ENCODE measurements at places on chromosomes 1 and 21. TPM values are rescaled to one million over a fixed set of nuclear protein-coding genes. Genes with fewer than 3 reads are reported as not detected.

- no peak for DNase-seq
These were observed 7.2 kb downstream of the TUFT1 start for GRCh38 chr1:151547119-151547899.

DNA sequence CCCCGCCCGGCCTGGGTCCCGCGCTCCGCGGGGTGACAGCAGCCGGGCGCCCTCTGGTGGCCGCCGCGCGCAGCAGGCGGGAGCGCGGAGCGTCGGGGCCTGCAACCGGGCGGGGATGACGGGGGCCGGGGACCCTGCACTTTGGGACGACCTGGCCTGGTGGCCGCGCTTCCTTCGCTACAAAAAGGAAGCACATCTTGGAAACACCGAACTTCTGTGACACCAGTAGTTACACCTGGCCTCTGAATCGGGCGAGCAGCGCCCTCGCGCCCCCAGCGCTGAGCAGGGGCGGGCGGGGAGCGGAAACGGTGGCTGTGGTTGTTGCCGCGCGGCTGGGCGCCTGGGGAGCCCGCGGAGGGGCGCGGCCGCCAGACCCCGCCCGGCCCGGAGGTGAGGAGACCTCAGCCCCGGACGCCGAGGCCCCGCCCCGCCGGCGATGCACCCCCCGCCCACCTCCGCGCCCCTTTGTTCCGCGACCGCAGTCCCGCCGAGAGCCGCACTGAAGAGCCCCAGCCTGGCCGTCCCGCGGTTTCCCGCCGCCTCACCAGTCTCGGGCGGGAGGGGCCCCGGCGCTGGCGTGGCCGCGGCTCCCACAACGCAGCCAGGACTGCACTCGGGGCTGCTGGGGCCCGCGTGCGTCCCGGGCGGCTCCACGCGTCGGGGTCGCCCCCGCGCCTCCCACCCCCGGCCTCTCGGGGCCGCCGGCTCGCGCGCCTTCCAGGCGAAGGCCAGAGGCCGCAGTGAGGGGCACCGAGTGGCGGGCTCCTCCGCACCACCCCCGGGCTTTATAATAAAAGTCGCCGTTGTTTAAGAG, 59.3 kb downstream of the H3-3A start:
- DNase-seq, result peak; percentile 79

DNA sequence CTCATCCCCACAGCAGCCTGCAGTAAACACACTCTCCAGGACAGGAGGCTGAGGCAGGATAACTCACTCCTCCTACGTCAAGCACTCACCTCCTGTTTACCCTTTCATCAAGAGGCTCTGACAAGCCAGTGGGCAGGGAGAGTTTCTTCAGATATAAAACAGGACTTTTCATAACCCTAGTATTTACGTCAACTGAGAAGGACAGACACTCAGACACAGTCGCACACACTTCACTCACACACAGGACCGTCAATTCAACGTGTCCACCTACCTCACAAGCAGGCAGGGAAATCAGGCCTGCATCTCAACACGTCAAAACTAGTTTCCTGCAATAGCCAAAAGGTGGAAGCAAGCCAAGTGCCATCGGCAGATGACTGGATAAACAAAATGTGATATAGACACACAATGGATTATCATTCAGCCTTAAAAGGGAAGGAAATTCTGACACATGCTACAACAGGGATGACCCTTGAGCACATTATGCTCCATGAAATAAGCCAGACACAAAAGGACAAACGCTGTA, 48.6 kb downstream of the ITPKB start:
- DNase-seq, result peak; percentile 48

GRCh38 chr1:40929155-40929554, 50.3 kb upstream of the CTPS1 start:
- DNase-seq, result no peak

DNA sequence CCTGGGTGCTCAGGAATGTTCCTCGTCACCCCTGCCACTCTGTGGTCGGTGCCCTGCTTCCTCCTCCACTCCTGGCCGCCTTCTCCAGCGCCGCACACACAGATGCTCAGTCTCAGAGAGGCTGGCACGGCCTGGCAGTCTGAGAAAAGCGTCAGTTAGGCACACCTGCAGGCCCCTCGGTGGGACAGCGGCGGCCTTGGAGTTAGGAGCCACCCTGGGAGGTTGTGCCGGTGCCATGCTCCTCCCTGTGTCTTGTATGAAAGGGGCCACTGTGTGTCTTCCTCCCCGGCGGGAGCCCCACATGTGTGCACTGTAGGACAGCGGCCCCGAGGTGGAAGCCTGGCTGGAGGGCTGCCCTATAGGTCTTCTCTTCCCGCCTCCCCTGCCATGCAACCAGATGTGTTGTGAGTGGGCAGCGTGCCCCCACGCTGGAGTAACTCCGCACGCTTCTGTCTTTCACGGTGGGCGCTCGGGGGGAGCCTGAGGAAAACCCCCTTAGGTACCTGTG, 145.2 kb downstream of the PGBD5 start:
- DNase-seq, result no peak

DNA sequence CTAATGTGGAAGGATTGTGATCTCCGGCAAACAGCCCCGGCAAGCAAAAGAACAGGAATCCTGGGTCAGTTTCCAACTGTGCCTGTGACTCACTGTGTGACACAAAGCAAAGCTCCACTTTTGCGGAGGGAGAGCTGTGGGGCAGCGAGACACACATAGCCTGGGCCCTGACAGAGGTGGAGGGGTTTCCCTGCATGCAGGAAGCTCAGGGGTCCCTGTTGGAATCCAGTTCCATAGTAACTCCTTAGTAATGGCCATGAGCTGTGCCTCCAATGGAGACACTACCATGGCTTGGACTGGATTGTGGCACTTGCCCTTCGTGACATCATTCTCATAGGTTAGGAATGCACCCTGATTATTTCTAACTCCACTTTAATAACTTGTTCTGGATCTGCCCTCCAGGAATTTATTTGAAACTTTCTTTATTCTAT, 47.0 kb upstream of the ATF3 start:
- DNase-seq, result no peak

DNA sequence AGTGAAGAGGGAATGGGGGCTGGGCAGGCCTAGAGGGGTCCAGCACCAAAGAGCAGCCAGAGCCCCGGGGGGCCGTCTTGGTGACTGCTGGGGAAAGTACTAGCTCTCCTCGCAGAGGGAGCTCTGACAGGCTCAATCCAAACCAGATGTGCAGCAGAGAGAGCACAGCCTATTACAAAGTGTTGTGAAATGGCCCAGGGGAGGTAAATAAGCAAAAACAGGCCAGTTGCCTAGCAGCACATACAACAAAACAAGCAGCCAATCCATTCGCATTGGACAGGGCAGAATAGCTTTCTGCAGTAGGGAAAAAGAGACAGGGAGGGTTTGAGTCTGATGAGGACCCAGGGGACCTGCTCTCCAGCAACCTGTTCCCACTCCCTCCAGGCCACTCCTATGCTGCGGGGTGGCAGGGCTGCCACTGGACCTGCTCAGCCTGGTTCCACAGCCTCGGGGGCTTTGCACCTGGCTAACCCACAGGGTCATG, 239.6 kb upstream of the FGGY start:
- DNase-seq, result no peak

DNA sequence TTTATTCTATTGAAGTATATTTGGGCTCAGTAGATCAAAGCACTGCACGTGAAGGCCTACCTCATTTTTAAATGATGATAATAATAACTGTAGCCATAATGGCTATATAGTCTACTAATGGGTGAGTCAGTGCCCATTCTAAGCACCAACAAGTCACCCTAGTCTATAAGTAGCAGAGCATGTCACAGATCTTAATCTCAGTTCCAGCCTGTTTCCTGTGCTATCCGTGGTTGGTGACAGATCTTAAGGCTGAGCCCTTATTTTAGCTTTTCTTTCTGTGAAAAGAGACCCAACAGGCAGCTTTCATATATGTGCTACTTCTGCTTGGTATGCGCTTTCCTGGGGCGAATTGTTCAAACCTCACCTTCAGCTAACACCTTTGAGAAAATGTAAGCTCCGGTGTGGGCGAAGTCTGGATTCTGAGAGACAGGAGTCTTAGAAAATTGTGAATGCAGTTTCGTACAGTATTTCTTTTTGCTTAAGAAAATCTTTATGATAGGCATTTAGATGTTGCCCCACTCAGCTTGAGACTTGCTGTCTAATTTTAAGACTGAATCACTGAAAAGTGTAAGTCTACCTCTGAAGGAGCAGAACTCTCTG, 59.6 kb downstream of the FMN2 start:
- DNase-seq, result no peak

The PANK4 gene
- 72.6 TPM for total RNA-seq

The RNF223 gene
- total RNA-seq, result not detected

The SELP gene
- 0.83 TPM for total RNA-seq

DNA sequence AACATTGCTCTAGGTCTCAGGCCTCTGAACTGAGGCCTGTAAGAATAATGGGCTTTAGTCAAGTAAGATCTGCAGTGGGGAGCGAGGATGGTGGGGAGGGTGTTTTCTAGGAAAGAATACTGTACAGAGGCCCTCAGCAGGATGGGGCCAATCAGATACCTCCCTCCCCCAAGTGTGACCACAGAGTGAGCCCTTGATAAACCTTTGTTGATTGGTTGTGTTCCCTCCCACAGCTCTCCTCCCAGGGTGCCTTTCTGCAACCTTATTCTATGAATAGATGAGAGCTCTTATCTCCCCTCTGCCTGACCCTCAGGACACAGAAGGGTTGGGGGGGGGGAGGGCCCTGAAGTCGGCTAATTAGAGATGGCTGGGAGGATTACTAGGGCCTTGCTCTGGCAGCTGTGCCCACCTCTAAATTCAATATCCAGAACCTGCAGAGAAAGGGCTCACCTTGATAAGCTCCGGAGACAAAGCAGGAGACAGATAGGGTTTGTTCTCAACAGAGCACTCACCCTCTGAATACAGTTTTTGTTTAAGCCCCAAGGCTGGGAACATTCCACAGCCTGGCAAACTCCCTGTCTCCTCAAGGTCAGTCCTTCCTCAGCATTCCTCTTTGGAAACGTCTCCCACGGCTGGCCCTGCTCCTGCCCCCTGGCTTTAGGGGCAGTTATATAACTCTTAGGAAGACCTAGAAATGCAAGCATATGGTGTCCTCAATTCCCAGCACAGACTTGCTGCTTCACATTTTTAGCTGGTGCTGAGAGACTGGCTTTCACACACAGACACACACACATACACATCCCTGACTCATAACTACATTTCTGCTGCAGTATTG, 42.9 kb downstream of the ATP1A1 start:
- DNase-seq, result no peak

GRCh38 chr1:96363826-96364225, 357.8 kb upstream of the PTBP2 start:
- DNase-seq, result no peak

GRCh38 chr1:183635099-183635605, 431 bp downstream of the ARPC5 start:
- DNase-seq, result peak; percentile 35

DNA sequence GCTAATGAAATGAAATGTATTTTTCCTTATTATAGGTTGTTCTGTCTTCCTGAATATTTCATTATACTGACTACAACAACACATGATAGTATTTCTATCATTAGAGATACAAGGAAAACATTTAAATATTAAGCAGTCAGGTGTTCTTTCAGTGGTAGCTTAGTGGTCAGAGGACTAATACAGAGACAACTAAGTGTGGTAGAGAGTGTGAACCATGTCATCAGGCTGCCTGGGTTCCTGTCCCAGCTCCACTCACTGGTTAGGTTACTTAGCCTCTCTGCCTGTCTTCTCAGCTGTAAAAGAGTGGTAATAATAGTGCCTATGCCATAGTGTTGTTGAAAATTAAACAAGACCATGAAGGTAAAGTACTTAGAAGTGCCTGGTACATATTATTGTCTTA, 3.9 kb downstream of the UAP1 start:
- no peak for DNase-seq

The OR2G2 gene
- not detected for total RNA-seq

GRCh38 chr1:60867782-60868181, 214.6 kb upstream of the NFIA start:
- DNase-seq, result no peak

DNA sequence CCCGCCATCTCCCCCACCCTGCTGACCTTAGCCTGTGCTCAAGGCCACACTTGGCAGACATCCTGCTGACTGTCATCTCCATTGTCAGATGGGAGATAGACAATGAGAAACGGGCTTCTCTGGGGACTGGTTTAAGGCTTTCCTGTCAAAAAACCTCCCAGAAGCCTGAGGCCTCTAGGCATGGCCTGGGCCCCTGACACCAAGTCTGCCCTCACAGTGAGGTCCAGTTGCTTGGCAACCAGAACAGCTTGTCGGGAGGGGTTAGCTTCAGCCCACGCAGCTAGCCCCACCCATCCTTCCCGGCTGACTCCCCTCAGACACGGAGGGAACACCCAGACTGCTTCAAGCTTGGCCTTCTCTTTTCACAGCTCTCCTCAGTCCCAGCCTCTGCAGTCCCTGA, 11.0 kb downstream of the PLEKHA6 start:
- no peak for DNase-seq

DNA sequence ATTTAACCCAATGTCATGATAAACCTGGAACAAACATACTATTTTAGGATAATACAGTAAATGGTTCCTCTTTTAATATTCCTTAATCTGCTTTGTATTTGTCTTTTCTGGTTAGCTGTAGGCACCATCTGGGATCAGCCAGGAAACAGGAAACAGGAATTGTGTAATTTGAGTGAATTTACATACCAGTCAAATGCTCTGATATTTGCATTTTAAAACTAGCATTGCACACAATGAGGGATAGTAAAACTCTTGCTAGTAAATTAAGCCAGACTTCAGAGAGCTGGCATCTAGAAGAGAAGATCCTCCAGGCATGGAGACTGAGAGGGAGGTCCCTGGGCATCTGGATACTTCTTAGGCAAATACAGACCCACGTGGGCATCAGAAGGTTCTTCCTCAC, 103.5 kb downstream of the HMCN1 start:
- no peak for DNase-seq

The FBLIM1 gene
- total RNA-seq, result not detected

DNA sequence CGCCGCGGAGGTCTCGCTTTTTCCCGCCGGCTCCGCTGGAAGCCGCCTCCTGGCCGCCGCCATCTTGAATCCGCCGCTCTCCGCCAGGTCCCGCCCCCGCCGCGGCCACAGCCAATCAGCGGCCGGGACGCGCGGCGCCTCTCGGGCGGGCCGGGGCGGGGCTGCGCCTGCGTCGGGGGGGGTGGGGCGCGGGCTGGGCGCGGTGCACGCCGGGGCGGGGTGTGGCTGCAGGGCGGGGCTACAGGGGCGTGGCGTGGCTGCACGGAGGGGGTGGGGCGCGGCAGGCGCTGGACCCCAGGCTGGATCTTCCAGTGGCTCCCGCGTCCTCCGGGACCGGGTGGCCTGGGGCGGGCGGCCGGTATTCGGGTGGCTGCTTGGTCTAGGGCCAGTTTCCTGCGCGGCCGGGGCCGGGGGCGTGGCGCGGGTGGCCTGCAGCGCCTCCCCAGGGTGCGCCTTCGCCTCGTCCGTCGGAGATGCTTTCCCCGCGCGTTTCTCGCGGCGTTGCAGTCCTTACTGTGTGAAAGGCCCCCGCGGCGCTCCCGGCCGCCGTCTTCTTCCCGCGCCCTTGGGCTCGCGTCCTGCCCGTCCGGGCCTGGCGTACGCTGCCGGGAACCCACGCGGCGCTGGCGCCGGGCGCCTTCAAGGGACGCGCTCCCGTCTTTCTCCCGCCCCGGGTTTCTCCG, 575 bp downstream of the PCNT start:
- DNase-seq, result peak; percentile 87
